ENCODE measurements at places on chromosomes 11 and 22.

- DNase-seq, result no peak
These were observed 1186.2 kb downstream of the LRRC4C start for GRCh38 chr11:40273192-40273732.

- DNase-seq, result no peak
These were observed 39.1 kb downstream of the PITPNB start for GRCh38 chr22:27879923-27880322.

GRCh38 chr11:12056119-12056518 is 47.7 kb upstream of the DKK3 start:
- DNase-seq, result no peak

DNA sequence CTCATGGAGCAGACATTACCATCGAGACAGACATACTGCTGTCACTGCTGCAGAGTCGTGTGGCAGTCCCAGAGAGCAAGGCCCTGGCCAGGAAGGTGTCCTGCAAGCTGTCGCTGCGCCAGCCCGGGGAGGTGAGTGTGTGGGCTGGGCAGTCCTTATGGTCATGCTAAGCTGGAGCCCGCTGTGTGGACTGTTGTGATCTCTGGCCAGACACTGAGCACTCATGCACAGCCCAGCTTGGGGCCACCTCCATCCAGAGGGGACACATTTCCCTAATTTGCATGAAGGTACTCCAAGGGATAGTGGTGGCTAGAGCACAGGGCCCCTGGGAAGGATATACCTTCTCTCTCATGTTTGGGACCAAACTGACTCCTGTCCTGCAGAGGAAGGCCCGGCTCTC is 9.6 kb downstream of the ANKK1 start:
- no peak for DNase-seq

DNA sequence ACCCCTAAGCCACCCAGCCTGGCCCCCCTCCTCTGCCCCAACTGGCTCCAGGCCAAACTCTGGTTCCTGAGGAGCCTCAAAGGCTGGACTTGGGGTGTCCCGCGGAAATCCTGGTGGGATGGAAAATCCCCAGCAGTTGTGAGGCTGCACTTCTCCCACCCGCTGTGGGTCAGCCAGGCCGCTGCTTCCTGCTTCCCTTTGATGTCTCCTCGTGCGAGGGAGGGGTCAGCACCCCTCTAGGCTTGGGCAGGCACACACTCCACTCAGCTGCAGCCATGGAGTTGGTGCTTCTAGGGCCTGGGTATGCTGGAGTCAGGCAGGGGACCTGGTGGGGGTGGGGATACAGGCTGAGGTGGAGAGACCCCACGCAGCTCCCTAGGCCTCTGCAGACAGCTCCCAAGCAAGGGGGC is 12.0 kb downstream of the KCNQ1OT1 start:
- no peak for DNase-seq

DNA sequence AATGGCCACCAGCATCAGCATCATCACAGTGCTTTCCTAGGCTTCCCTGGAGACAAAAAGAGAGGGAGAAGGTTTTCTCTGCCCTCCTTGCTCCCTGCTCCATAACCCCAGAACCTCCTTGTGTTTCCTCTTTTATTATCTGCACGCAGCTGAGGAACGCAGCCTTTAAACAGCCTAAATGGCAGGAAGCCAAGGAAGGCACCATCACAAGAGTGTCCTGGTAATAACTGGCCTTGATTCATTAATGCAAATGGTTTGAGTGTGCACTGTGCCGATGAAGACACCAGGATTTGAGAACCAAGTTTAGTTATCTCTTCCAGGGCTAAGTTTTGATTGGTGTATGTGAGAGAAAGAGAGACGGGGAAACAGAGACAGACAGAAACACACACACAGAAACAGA is 29.4 kb upstream of the DRD2 start:
- DNase-seq, result no peak

GRCh38 chr22:35840302-35840739 is 122.6 kb downstream of the APOL5 start:
- no peak for DNase-seq

DNA sequence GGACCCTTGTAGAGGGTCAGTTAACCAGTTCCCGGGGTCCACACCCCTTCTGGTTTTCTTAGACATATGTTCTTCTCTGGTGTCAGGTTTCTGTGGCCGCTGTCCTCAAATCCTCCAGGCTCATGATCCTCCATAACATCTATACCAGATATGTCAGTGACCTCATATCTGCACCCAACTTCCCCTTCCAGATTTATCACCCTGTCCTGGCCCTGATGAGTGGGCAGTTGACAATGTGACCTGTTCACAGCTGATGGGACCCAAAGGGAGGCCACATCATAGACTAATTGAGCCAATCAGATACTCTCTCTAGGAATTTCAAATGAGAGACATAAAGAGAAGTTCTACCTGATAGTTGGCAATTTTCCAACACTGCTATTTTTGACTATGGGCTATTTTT is 5.1 kb downstream of the DKK3 start:
- no peak for DNase-seq

DNA sequence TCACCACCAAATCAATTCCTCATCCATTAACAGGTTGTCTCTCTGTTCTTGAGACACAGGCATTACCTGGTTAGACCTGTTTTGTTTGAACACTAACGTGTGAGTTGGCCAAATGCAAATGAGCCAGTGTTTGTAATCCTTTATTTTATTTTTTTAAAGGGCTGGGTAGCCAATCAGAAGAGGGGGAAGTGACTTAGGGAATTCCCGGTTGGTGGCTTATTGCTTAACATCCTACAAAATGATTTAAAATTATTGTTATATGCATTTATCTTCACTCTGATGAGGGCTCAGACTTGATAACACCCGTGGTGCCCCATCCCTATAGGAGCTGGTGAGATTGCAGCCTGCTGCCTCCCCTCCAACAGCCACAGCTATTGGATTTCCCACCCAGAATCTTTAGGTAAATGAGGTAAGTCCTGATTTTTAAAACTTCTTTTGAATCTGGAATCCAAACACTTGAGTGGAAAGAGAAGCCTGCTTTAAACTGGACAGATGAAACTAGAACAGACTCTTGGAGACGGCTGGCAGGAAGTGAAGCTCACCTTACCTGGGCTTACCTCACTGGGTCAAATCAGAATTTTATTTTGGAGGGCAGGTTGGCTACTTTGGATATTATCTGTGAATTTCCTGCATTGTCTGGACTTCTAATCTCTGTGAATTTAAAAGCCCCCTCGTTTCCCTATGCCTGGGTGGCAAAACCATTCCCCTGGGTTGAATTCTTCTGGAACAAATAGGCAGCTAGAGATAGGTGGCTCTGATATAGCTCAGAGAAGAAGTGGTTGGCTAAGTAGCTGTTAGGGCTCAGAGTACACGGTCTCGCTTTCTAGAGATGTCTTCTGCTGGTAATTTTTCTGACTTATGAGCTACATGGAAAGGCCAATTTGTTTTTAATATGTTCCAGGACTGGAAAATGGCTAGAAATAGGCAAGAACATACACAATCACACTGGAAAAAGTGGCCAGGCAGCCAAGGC is at the start of gene EHF:
EHF (plus strand) TSS at position 274 of the 973 bp plus-strand sequence. CDS start 21,538 bp downstream, outside the sequence.
- DNase-seq, result no peak

GRCh38 chr11:131943295-131943694 is 572.9 kb downstream of the NTM start:
- DNase-seq, result no peak

- no peak for DNase-seq
These were observed 2.8 kb downstream of the CFL1 start for GRCh38 chr11:65854852-65855837.
